ENCODE measurements at places on chromosomes 16 and 17.

- no peak for DNase-seq
Observed at GRCh38 chr17:80656590-80656989, 112.0 kb downstream of the RPTOR start.

DNA sequence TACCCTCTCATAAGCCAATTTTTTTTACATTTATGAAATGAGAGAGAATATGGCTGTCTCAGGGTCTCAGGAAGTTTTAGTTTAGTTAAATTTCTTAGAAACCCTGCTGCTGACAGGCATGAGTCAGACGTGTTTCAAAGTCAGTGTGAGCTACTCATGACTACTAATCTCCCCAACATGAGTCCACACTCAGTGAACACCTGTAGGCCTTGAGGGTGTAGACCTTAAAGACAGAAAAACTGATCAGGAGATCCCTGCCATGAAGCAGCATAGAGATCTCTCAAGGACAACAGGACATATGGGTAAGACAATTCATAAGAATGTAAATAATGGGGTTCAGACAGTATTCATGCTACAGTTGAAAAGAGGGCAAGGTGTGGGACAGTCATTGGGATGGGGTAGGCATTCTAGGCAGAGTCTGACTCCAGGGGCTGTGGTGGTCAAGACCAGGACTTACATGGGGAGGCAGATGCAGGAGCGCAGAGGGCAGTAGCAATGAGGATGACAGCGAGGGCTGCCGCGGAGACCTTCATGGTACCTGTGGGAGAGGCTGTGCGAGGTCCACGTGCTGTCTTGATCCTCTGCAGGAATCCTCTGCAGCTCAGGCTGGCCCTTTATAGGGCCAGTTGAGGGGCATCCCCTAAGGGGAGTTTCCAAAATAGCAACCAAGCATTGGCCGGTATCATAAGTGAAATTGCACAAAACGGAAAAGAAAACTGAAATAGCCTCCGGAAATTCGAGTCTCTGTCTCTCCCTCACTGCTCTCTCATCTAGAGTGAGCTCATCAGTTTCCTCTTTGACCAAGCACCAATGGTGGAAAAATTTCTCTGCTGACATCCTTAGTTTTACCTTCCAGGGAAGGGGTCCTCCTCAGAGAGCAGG lies at the start of gene CCL5:
TSS of gene CCL5 (minus strand) at position 588 of the 882 bp plus-strand sequence.
- no peak for DNase-seq

DNA sequence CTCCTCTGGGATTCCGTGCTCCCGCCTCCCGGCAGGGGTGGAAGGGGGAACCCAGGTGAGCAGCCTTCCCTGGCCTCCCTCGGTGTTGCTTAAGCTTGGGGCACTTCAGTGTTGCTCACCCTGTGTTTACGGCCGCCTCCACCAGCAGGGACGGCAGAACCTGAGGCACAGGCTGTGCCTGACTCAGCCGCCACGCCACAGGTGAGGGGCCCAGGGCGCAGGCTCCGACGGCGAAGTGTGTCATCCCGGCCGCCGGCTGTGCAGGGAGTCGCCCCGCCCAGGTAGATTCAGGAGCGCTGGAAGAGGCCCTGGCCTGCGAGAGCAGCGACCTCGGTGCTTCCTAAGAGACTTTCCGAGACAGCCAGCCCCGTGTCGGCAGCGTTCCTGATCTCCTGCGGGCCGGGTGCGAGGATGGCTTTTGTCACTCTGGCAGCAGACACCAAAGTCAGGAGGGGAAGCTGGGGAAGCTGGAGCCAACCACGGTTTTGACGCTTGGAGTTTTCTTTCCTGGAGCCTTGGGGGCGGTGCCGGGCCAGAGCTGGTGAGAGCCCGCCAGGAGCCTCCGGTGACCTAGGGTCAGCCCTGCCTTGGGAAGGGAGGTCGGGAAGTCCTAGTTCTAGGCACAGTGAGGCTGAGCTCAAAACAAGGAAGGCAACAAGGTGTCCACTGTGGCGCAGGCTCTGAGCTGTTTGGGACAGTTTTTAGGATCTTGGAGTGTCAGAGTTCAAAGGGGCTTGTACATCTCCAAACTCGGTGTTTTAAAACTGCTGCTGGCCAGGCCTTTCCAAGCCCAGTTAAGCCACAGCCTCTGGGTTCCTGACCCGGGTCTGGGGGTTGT lies 2.1 kb downstream of the GSE1 start:
- peak; percentile 75 for DNase-seq

- peak; percentile 65 for DNase-seq
Observed at GRCh38 chr17:42101513-42102292, 3.4 kb upstream of the ZNF385C start.

DNA sequence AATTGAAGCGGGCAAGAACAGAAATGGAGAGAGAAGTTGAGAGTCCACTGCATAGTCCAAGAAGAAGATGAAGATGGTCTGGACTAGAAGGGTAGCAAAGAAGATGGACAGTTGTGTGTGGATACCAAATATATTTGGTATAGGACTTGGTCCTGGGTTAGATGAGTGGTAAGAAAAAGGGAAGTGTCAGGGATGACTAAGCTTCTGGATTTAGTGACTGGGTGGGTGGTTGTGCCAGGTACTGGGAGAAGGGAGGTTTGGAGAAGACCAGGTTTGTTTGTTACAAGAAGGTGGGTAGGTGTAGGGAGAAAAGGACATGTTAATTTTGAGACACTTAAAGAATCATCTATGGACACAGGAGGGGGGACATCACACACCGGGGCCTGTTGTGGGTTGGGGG lies 5.4 kb downstream of the VMP1 start:
- no peak for DNase-seq

DNA sequence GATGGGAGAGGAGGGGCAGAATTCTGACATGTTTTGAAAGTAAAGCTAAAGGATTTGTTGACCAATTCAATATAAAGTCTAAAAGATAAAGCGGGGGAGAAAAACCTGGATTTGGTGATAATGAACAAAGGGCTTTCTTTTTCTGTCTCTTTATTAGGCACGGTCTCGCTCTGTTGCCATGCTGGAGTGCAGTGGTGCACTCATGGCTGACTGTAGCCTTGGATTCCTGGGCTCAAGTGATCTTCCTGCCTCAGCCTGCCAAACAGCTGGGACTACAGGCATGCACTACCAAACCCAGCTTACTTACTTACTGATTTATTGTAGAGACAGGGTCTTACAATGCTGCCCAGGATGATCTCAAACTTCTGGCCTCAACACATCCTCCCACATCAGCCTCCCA lies 7.5 kb downstream of the CDR2 start:
- DNase-seq = no peak

- DNase-seq = no peak
Observed at GRCh38 chr17:57256708-57257112, 387 bp downstream of the MSI2 start.

DNA sequence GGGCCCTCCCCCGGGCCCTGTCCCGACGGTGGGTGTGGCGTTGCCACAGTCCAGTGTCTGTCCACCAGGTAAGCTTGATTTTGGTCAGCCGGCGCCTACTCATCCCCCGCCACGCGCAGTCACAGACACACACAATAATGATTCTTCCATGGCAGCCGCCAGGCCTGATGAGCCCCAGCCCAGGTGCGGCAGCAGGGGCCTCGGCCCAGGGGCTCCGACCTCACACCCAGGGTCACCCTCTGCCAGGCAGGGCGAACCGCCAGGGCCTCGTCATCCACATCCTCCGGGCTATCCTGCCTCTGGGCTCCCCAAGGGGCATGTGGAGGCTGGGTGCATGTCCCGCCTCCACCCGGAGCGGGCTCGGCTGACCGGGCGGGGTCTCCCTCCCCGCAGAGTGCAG lies 7.5 kb downstream of the TPSG1 start:
- no peak for DNase-seq

GRCh38 chr16:10683170-10683569 lies 11.6 kb downstream of the TEKT5 start:
- DNase-seq = no peak

DNA sequence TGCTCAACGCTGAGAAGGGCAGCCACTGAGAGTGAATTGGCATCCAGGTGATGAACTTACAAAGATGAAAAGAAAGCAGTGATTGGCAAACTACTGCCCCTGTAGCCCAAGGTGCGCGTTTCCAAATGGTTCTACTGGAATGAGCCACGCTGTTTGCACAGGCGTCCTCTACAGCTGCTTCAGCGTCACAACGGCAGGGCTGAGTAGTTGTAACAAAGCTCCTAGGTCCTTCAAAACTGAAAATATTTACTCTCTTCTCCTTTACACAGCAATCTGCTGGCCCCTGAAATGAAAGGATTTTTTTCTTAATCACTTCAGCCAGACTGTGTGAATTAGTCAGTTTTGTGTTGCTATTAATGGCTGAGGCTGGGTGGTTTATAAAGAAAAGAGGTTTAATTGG lies 107.2 kb upstream of the FOXF1 start:
- DNase-seq = no peak

GRCh38 chr16:87173294-87173893 lies 143.8 kb downstream of the C16orf95 start:
- no peak for DNase-seq

DNA sequence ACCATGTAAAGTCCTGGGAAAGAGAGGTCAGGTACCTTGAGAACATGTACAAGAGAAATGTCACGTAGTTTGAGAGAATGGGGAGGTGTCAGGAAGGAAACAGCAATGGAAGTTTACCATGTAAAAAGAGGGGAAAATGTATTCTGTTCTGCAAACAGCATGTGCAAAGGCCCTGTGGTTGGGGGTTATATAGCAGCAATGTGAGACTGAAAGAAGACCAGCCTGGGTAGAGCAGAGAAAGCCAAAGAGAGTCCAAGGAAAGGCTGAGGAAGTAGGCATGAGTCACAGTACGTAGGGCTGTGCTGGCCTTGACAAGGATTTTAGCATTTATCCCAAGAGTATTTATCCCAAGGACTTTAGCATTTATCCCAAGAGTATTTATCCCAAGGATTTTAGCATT lies 141.3 kb upstream of the CACNG3 start:
- DNase-seq = no peak

DNA sequence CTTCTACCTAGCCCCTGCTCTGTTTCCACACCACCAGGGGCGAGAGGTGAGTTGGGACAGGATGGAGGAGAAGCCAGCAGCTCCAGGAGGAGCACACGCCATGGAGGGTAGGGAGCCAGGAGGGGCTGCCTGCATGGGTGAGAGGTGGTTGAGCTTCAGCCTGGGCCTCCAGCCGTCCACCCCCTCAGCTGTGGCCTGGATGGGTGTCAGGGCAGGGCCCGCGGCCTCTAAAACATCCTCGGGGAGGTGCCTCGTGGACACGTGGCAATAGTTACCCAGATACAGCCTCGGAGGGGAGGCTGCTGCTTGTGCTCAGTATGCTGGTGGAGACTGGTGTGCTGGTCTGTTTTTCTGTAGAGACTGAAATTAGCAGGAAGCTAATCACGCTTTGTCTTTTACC lies 104.7 kb upstream of the GSE1 start:
- DNase-seq = no peak

GRCh38 chr16:9854675-9855074 lies 327.6 kb downstream of the GRIN2A start:
- no peak for DNase-seq

DNA sequence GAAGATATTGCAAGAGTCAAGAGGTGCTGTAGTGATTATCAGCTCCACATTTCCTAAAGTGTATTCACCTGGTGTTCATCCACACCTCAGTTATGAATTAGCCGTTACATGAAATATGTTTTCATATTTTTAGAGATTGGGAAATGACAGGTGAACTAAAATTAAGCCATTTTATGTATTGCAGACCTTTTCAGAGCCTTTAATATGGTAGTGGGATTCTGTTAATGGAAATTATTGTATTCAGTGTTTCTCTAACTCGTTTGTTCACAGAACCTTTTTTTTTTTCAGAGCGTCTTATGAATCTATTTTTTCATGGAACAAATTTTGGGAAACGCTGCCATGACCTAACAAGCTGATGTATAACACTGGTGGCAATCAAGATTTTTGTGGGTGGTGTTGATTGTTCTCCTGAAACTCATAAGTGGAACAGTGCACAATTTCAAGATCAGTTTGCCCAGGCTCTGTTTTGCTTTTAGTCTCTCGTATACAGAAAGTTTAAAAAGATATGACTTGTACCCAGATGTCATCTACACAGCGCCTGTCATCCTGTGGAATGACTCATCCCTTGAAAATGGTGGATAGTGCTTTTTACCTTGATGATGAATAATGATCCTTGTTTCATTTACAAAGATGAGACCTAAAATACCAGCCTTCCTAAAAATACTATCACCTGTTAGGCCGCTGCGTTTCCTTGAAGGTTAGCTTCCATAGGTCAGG lies 88.8 kb downstream of the ARHGAP44 start:
- no peak for DNase-seq

DNA sequence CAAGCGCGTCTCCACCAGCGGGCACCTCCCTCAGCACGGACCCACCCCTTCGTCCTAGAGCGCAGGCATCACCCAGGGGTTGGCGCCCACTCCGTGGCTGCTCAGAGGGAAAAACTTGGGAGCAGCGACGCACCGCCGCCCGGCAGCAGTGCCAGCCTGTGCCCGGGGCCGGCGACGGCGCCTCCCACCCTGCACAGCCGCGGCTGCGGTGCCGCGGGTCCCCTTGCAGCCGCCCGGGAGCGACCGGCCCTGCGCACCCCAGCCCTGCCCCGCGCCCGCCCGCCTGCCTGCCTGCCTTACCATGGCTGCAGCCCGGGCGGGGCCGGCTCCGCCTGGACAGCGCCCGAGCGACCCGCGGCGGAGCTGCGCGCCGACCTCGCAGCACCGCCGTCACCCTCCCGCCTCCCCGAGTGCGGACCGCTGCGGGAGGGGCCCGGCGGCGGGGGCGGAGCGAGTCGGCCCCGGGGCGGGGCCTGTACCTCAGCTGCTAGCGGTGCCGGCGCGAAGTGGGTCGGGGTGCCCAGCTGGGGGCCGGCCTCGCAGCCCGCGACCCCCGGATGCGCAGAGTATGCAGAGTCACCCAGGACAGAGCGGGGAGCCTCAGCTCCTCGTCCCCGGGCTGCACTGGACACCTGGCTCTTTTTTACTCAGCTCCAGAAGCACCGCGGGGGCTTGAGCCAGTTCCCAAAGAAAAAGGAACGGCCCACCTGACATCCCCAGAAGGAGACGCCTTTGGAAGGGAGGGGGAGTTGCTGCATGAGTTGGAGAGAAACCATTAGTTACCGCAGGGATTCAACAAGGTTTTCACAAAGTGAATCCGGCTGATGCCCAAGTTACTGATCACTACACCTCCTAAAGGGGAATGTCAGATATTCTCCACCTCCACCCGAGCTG lies 17.5 kb upstream of the MTMR4 start:
- DNase-seq = peak; percentile 33

GRCh38 chr17:46818316-46818928 lies at the start of gene WNT3:
TSS of gene WNT3 (minus strand) at chr17:46818692. CDS start at chr17:46818597, 95 bp downstream.
- DNase-seq = peak; percentile 25

GRCh38 chr16:88703486-88704309 lies 2.5 kb downstream of the RNF166 start:
- DNase-seq = peak; percentile 76

- peak; percentile 43 for DNase-seq
Observed at GRCh38 chr17:67293251-67294203, 48.5 kb upstream of the HELZ start.

DNA sequence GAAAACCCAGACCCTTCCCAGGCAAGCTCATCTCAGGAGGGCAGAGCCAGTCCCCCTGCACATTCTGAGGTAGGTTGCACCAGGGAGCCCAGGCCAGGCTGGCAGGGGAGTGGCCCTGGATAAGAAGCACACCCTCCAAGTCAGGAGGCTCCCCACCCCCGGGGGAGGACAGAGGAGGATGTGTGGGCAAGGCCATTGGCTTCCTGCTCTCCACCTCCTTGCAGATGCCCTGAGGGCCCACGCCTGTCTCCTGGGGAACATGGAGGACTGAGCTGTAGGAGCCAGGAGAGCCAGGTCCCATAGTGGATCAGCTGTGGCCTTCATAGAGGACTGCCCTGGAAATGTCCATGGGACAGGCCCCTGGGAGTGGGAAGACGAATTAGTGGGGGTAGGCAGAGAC lies 126.7 kb downstream of the IRF8 start:
- DNase-seq = no peak
